ENCODE measurements at places on chromosomes 4 and X.
A peak's percentile ranks its signal among the peaks of the same experiment; 100 is the strongest.

DNA sequence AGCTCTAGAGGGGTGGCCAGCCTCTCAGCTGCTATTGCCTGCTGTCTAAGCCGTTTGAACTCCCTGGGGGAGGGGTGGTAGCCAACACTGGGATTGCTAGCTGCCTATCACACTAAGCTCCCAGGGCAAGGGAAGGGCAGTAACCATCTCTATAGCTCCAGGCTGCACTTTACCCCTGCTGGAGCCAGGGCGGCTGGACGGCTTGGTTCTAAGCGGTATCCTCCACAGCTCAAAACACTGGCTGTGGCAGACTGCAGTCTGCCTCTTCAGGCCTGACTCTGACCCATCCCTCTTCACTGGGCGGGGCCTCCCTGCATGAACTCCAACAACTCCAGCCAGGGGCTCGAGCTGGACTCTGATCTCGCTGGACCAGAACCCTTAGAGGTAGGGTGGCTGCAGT lies 55.3 kb upstream of the GNRHR start:
- DNase-seq = no peak

GRCh38 chr4:38233727-38234480 lies 273.7 kb downstream of the PTTG2 start:
- no peak for DNase-seq

GRCh38 chrX:112808651-112809195 lies 31.9 kb downstream of the AMOT start:
- no peak for DNase-seq

DNA sequence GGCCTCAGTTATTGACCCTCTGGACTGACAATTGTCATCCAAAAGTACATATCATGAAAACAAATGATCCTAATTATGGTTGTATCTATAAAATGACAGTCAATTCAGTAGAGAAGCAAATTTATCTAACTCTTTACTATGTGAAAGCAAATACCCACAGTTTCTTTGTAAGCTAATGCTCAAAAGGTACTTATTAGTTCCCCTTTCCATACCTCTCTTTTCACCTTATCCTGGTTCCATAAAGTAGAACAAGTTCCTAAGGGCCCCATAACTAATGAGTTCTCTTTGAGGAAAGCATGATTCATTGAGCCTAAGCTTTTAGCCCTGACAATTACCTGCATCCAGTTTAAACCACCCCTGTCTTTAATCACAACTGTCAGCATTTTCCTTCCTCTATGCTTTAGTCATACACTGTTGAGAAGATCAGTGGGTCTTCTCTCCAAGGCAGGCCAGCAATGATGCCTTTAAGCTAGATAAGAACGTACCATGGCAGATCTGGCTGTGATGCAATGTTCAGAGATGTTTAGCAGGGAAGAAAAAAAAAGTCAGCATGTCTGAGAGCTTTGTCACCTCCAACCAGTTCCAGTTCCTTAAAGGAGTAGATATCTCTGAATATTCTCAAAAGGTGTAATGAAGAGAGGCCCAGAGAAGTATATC lies 179.7 kb upstream of the RASGEF1B start:
- DNase-seq = no peak

GRCh38 chrX:24235084-24235710 lies 78.7 kb downstream of the SUPT20HL2 start:
- DNase-seq = no peak

DNA sequence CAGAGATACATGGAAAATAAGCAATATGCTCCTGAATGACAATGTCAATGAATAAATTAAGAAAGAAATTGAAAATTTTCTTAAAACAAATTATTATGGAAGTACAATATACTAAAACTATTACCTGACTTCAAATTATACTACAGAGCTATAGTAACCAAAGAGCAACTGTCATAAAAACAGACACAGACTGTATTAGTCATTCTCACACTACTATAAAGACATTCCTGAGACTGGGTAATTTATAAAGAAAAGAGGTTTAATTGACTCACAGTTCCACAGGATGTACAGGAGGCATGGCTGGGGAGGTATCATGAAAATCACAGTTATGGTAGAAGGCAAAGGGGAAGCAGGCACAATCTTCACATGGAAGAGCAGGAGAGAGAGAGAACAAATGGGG lies 60.0 kb upstream of the CYSLTR1 start:
- DNase-seq = no peak

DNA sequence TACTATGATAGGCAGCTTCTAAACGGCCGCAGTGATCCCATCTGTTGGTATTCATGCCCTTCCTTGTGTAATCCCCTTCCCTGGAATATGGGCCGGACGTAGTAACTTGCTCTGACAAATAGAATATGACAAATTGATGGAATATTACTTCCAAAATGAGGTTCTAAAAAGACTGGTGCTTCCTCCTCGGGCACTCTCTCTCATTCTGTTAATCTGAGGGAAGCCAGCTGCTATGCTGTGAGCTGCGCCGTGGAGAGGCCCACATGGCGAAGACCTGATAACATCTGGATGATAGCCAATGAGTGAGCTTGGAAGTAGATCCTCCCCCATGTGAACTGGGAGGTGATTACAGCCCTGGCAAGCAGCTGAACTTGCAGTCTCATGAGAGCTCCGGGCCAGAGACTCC lies 27.2 kb upstream of the SLC25A4 start:
- peak; percentile 31 for DNase-seq

DNA sequence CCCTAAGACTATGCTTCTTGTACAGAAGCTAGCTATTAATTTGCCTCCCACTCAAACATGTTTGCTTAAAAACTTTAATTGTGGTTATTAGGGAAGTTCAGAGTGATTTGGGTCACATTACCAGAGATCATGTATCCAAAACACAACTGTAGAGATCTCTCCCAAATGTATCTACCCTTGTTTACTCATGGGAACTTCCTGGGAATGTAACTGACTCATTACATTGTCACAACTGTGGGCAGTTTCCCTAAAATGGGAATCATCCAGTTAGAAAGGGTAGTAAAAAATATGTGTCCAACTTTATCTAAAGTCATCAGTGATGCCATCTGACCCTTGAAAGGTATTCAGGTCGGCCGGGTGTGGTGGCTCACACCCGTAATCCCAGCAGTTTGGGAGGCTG lies 40.3 kb upstream of the GLRA3 start:
- DNase-seq = no peak

- no peak for DNase-seq
These were observed 144.5 kb downstream of the APBB2 start for GRCh38 chr4:41069838-41070237.
